Chondrocyte (in vitro differentiated cells): ENCODE measurements at places on chromosomes 6 and 20.

DNA sequence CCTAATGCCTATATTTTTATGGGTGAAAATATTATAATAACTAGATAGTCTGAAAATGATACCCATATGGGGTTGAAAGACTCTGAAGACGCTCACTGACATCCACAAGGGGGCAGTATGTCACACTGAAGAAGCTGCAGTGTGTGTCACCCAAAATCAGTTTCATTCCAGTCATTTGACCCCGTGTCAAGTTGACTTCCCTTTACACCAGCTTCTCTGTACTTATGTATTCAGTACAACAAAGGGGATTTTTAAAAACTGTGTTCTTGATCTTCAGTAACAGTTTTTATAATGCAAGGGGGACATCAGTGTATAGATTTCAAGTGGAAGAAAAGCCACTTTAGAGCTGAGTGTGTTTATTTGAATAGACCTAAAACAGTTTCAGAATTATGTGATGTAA lies 19.3 kb downstream of the FAXC start:
- H3K4me3 ChIP-seq: no peak overlapping the region
- H3K36me3 ChIP-seq: no peaks in the 10 kb centered on the region
- peaks cover 3% of the 10 kb centered on the region for H3K4me1 ChIP-seq
- no peak for DNase-seq

GRCh38 chr20:46324379-46324778 lies 16.1 kb upstream of the CDH22 start:
- H3K4me3 ChIP-seq: no peak overlapping the region
- no peak for DNase-seq
- H3K36me3 ChIP-seq: peaks cover under 1% of the 10 kb centered on the region
- peaks cover 44% of the 10 kb centered on the region for H3K27me3 ChIP-seq
- H3K27ac ChIP-seq: no peak overlapping the region
- no peaks in the 10 kb centered on the region for H3K4me1 ChIP-seq

DNA sequence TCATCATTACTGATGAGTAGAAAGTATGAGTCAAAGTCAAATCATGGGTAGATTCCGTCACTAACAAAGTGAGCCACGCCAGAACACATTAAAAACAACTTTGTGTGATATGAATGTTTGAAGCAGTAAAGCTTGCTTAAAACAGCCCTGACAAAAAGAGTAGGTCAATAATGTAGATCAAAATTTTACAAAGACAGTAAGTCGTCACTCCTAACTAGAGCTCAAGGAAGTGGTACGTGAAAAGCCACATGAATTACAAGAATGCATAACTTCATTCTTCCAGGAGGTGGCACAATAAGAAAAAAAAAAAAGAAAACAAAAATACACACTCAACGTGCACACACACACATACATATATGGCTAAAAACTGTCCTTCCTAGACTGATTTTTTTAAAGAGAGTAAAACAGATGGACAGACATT lies 69.9 kb downstream of the HACE1 start:
- peak overlapping the region; percentile 95 for H3K27ac ChIP-seq
- H3K4me1 ChIP-seq: peaks cover 35% of the 10 kb centered on the region
- H3K4me3 ChIP-seq: peak overlapping the region; percentile 46
- H3K36me3 ChIP-seq: peaks cover 3% of the 10 kb centered on the region
- no peaks in the 10 kb centered on the region for H3K27me3 ChIP-seq
- no peak for DNase-seq

DNA sequence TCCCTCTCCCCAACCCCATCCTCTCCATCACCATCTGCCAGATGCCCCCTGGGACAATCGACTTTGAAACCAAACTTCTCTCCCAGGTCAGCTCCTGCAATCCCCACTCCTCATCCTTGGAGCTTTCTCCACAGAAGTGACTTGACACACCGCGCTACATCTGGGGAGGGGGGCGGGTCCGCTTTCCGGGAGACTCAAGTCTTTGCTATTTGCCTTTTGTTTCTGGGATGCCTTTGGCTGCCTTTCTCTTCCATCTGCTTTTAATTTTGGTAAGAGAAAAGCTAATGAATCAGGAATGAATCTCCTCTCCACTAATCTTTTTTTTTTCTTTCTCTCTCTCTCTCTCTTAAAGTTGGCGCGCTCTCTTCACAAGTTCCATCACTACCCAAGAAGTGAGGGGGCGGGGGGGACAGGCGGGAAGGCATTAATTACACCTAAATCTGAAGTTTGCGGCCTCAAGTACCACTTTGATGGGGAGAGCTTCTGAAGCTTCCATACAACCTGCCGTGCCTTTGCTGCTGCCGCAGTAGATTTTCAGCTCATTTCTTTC lies 664 bp upstream of the TPBG start:
- peak overlapping the region; percentile 94 for H3K4me3 ChIP-seq
- H3K27ac ChIP-seq: peak overlapping the region; percentile 51
- H3K27me3 ChIP-seq: peaks cover 34% of the 10 kb centered on the region
- peaks cover 12% of the 10 kb centered on the region for H3K4me1 ChIP-seq
- no peaks in the 10 kb centered on the region for H3K36me3 ChIP-seq

GRCh38 chr6:41937472-41937860 lies 4.1 kb downstream of the CCND3 start:
- peaks cover 13% of the 10 kb centered on the region for H3K36me3 ChIP-seq
- peaks cover 39% of the 10 kb centered on the region for H3K4me1 ChIP-seq

GRCh38 chr6:148395583-148396101 lies 53.0 kb downstream of the SASH1 start:
- peaks cover 10% of the 10 kb centered on the region for H3K36me3 ChIP-seq
- H3K4me1 ChIP-seq: peaks cover 32% of the 10 kb centered on the region
- no peak for DNase-seq
- no peak overlapping the region for H3K4me3 ChIP-seq

GRCh38 chr6:19052219-19052618 lies 665.1 kb downstream of the RNF144B start:
- H3K4me3 ChIP-seq: no peak overlapping the region
- peaks cover 20% of the 10 kb centered on the region for H3K4me1 ChIP-seq
- H3K27me3 ChIP-seq: no peaks in the 10 kb centered on the region
- DNase-seq: no peak

GRCh38 chr6:69337311-69337710 lies 459.5 kb downstream of the LMBRD1 start:
- H3K4me3 ChIP-seq: no peak overlapping the region
- DNase-seq: no peak
- no peak overlapping the region for H3K27ac ChIP-seq
- H3K36me3 ChIP-seq: no peaks in the 10 kb centered on the region

DNA sequence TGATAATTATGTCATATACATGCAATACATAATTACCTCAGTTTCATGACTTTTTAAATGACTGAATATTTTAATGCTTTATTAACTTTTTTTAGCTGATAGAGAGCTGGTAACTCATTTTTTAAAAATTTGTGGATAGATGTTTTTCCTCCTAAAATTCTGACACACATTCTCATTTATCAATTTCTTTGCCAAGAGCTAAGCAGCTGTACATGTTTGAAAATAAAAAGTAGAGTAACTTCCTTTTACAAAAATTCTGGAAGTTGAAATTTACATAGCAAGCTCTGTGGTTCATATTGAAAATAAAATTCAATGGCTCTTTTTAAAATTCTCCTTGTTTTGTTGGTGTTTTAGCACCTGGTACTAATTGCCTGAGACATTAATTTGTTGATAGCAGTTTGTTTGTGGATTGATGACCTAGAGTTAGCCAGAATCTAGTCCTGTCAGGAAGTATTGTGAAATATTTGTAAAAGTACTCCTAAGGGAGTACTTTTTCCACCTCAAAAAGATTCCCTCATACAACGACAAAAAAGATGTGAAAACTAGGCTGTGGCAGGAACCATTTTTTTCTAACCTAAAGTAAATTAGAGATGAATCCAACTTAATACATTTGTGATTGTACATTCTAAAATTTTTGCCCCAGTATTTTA lies 621.8 kb downstream of the BCKDHB start:
- no peak overlapping the region for H3K27ac ChIP-seq
- H3K36me3 ChIP-seq: peaks cover 1% of the 10 kb centered on the region

DNA sequence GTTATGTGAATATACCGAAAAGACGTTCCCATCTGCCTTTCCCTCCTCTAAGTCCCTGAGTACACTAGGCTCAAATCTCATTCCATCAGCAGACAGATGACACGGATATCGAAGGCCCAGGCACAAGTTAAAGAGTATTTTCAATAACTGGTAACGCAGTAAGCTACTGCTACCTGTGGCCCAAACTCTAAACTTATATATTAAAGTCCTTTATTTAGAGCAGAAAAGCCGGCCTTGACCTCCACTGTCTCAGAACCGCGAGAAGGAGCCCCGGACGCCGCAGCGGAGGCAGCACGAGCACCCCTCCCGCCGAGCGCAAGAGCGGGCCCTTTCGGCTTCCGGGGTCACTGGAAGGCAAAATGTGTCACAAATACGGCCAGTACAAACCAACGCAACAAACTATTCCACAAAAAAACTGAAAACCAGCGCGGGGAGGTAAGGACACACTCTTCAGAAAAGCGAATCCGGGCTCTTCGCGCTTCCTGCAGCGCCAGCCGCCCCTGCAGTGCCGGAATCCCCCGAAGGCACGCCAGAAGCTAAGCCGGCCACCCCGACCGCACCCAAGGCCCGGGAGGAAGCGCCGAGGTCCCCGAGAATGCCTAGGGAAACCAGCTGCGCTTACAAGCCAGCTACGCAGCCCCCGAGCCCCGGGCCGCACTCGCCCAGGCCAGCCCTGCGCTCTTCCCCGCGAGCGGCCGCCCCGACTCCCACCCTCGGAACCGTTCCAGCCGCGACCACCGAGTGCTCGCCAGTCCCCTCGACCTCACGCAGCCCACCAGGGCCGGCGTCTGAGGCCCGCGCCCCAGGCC lies 681 bp downstream of the DIDO1 start:
- no peaks in the 10 kb centered on the region for H3K36me3 ChIP-seq
- no peak for DNase-seq
- peak overlapping the region; percentile 98 for H3K27ac ChIP-seq
- H3K27me3 ChIP-seq: no peaks in the 10 kb centered on the region
- peak overlapping the region; percentile 95 for H3K4me3 ChIP-seq
- H3K4me1 ChIP-seq: peaks cover 67% of the 10 kb centered on the region

GRCh38 chr20:58040447-58041290 lies 187.8 kb downstream of the ANKRD60 start:
- no peaks in the 10 kb centered on the region for H3K36me3 ChIP-seq
- H3K4me1 ChIP-seq: no peaks in the 10 kb centered on the region
- H3K4me3 ChIP-seq: no peak overlapping the region
- peaks cover 38% of the 10 kb centered on the region for H3K27me3 ChIP-seq
- DNase-seq: peak; percentile 35

DNA sequence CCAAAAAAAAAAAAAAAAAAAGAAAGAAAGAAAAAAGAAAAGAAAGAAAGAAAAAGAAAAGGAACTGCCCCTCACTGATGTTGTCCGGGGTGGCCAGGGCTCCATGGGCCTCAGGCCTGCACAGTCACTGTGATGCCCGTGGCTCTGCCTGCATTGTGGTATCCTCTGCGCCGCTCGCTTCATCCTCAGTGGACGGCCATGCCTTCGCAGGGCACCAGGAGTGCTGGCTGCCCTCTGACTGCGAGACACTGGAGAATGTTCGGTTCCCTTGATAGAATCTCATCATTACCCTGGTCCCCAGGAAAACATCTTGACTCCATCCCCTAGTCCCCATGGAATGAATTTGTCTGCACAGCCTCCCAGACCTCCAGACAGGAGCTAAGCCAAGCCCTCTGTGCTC lies 61.7 kb downstream of the TMEM242 start:
- no peak overlapping the region for H3K27ac ChIP-seq
- H3K27me3 ChIP-seq: peaks cover 5% of the 10 kb centered on the region
- H3K4me1 ChIP-seq: peaks cover 4% of the 10 kb centered on the region
- H3K4me3 ChIP-seq: no peak overlapping the region

DNA sequence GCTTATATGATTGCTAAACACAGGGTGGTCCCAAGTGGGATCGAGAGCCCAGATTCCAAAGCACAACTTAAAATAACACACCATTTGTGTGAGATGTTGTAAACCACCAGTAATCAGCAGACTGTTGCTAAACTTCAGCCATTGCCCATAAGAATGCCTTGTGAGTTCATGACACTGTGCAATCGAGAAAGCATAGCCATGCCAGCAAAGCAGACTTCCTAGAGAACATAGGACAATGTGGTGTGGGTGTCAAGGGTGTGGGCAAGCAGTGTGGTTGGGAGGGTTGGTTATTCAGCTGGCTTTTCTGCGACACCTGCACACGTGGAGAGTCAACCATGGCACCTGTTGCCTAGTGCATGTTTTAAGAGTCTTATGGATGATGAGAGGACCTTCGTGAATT lies 16.1 kb upstream of the CALHM6 start:
- H3K36me3 ChIP-seq: no peaks in the 10 kb centered on the region
- no peak for DNase-seq
- H3K4me3 ChIP-seq: no peak overlapping the region
- H3K27me3 ChIP-seq: no peaks in the 10 kb centered on the region
- peaks cover 67% of the 10 kb centered on the region for H3K4me1 ChIP-seq

DNA sequence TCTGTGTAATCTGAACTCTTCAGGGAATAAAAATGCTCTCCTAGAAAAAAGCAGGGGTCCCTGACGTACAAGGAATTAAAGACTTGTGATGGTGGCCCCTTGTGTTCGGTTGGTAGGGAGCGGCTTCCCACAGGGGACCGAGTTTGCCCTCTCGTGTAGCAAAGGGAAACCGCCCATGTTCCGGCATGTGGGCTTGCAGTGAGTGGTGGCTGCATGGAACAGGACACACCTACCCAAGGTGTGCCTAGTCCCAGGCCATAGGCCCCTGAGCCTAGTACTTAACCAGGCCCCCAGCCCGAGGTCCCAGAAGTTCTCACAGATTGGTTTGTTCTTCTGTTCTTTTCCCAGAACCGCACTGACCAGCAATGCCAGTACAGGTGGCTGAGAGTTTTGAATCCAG lies 15.5 kb downstream of the MYBL2 start:
- no peak for DNase-seq
- H3K4me3 ChIP-seq: no peak overlapping the region

DNA sequence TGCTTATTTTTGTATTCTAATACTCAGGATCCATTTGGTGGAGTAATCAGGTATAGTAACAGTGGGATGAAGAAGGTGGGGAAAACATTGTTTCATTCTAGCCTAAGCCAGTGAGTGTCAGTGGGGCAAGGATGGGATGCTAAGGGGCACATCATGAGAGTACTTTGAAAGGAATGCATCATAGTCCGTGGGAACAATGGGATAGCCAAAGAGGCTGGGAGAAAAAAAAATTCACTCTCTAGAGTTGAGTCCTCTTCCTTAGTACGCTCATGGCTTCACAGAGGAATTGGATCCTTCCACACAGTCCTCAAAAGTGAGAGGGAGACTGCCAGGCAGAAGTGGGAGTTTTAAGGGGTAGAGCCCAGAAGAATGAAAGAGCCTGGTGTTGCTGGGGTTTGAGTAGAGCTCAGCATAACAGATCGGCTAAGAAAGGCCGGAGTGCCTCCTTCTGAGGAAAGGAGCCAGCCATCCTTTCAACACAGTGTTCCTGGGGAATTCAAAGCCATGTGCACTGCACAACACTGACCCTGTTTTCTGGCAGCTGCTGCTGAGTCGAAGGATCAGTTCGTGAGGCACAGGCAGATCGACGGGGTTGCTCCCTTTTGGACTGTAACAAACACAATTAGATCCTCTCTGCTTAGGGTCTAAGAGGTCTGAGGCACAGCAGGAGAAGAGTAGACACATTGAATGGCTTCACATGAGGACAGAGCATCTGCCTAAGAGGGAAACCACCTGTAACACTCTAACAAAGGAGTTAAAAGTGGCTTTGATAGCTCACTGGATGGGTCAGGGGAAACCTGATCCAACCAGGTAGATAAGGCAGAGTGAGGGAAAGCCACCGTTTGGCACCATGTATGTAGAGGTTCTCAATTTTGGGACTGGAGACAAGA lies 61.2 kb downstream of the ELOVL5 start:
- no peak overlapping the region for H3K4me3 ChIP-seq
- peak overlapping the region; percentile 52 for H3K27ac ChIP-seq
- peaks cover 48% of the 10 kb centered on the region for H3K4me1 ChIP-seq
- no peaks in the 10 kb centered on the region for H3K27me3 ChIP-seq
- DNase-seq: no peak
- H3K36me3 ChIP-seq: peaks cover 3% of the 10 kb centered on the region
